GM13976 (cell line): ENCODE measurements at places on chromosomes 11 and 22.

DNA sequence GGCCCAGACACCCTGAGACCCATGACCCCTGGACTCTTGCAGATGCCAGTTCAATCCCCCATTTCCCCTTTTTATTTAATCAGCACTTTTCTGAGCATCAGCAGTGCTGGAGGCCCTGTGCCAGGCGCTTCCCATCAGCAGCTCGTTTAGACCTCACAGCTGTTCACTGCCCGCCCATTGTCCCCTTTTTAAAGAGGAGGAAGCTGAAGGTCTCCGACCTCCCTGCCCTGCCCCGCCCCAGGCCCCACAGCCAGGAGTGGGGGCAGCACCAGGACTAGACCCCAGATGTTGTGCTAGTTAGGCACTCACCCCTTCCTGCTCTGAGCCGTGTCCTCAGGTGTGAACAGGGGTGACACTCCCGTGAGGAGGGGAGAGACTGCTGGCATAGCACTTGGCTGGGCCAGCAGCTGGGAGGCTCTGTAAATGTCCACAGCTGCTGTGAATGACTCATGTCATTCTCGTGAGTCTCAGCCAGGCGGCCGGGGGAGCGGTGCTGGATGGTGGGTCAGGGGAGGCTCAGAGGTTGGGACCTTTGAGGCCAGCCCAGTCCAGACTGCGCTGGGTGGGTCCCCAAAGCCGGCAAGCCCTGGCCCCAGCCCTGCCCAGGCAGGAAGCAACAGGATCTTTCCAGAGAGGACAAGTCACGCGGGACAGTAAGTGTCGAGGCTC lies 19.9 kb downstream of the EMID1 start:
- DNase-seq: no peak

DNA sequence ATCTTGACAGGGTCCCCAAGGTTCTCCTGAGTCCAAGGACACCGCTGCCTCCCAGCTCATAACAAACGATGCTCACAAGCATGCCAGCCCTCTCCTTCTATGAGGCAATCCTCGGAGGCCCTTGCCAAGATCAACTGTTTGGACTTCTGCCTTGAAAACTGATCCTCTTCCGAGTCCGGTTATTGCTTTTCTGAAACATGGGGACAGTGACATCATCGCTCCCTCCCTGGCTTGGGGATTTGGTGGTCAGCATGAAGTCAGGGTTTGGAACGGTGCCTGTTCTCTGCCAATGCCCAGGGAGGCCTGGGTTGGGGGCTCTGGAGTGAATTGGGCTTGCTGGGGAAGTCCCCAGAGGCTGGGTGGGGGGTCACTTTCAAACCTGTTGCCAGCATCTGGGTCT lies 149.3 kb downstream of the FBXO7 start:
- DNase-seq: no peak

GRCh38 chr11:132712466-132712865 lies 819.8 kb downstream of the OPCML start:
- no peak for DNase-seq

GRCh38 chr22:22767876-22768602 lies 119.6 kb upstream of the IGLL5 start:
- DNase-seq: no peak

DNA sequence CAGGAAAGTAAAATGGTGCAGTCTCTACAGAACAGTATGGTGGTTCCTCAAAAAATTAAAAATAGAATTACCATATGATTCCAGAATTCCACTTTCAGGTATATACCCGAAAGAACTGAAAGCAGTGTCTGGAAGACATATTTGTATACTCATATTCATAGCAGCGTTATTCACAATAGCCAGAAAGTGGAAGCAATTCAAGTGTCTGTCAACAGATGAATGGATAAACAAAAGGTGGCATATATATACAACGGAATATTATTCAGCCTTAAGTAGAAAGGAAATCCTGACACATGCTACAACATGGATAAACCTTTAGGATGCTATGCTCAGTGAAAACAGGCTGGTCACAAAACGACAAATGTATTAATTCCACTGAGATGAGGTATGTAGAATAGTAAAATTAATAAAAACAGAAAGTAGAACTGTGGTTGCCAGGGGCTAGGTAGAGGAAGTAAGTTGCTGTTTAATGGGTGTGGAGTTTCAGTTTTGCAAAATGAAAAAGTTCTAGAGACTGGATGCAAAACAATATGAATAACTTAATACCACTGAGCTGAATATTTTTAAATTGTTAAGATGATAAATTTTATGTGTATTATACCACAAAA lies 14.5 kb downstream of the SAA1 start:
- DNase-seq: peak; percentile 48

DNA sequence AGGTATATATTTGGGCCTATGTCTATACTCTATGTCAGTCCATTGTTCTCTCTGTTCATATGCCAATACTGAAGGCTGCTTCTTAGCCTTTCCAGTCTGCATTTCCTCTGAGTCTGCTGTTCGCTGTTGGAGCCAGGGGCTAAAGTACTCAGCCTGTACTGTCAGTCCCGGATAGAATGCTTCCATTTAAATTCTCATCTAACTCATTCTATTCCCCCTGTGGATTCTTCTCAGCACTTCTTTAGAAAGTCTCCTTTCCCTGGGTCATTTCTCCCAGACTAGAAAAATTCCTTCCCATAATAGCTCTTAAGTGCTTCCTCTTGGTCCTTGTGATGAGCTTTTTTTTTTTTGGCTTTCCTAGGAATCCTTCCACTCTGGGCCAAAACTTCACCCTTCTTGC lies 293.1 kb downstream of the KIRREL3 start:
- DNase-seq: no peak

DNA sequence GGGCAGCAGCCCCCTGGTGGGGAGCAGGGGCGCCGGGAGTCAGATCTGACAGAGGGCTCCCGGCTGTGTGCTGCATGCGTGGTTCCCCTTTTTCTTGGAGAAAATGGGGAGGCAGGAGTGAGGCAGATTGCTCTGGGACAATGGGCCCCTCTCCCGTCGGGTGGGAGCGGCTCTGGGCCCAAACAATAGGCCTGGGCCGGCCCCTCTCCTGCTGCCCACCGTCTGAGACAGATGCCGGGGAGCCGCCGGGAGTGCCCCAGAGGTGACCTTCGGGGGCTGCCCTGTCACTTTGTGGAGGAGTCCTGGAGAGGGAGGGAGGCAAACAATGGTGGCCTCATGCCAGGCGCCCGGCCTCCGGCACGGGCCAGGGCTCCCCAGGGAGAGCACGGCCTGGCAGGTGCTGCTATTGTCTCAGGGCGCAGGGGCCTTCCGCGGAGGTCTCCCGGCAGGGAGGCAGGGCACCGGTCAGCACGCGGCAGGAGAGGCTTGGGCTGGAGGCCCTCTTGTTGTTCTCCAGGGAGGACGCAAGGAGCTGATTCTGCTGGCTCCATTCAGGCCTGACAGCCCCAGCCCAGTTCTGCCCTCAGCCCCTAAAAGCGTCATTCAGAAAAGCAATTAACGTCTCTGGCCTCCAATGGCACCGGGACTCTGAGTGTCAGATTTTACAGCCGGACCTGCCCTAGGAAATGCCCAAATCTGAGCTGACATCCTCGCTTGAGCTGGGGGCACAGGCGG lies 44.8 kb downstream of the SMIM38 start:
- no peak for DNase-seq

DNA sequence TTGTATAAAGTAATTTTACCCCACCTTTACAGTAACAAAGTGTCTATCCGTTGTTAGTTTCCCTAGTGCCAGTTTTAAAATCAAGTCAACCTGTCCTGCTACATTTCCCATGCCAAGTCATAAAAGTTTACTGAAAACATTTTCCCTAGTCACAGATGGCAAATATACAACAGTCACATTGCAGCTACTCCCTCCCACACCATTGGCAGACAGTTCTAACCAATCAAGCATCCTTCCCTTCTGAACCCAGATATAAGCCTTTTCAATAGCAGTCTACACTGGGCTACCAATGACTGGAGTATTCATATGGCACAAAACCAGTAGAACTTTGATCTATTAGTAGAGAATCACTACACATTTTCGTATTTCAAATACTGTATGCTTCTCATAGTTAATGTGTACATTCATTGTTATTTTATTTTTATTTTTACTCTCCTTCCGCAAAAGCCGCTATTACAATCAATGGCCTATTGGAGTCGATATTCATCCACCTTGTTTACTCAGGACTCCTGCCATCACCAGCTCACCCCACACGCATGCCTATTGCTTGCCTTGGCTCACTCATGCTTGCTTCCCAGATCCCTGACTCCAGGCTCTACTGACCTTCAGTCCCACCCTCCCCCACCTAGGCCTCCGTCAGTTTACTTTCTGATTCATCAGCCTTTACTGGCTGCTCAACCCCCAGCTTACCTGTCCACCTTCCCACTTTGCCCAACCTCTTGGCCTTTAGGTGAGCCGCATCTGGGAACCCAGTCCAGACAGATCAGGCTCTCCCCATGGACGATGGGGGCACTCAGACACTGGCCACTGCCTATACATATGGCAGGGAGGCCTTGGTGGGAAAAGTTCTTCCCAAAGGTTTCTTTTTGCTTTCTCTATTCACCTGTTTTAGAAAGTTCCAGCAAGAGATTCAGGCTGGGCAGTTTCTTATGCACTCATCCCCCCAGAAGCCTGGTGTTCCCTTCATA lies 408.4 kb downstream of the SOX6 start:
- DNase-seq: no peak

GRCh38 chr11:100890789-100891188 lies 203.7 kb downstream of the ARHGAP42 start:
- DNase-seq: no peak
